ENCODE measurements at places on chromosomes 3 and 15.
A peak's percentile ranks its signal among the peaks of the same experiment; 100 is the strongest.

GRCh38 chr3:72133329-72134011 lies 348.5 kb upstream of the PROK2 start:
- peaks cover 4% of the 10 kb centered on the region for H3K4me1 ChIP-seq
- no peaks in the 10 kb centered on the region for H3K36me3 ChIP-seq
- no peak overlapping the region for H3K27ac ChIP-seq
- no peaks in the 10 kb centered on the region for H3K27me3 ChIP-seq
- DNase-seq = no peak
- no peak overlapping the region for H3K4me3 ChIP-seq

- H3K36me3 ChIP-seq = no peaks in the 10 kb centered on the region
Observed at GRCh38 chr3:139455206-139455605, 21.1 kb downstream of the RBP2 start.

DNA sequence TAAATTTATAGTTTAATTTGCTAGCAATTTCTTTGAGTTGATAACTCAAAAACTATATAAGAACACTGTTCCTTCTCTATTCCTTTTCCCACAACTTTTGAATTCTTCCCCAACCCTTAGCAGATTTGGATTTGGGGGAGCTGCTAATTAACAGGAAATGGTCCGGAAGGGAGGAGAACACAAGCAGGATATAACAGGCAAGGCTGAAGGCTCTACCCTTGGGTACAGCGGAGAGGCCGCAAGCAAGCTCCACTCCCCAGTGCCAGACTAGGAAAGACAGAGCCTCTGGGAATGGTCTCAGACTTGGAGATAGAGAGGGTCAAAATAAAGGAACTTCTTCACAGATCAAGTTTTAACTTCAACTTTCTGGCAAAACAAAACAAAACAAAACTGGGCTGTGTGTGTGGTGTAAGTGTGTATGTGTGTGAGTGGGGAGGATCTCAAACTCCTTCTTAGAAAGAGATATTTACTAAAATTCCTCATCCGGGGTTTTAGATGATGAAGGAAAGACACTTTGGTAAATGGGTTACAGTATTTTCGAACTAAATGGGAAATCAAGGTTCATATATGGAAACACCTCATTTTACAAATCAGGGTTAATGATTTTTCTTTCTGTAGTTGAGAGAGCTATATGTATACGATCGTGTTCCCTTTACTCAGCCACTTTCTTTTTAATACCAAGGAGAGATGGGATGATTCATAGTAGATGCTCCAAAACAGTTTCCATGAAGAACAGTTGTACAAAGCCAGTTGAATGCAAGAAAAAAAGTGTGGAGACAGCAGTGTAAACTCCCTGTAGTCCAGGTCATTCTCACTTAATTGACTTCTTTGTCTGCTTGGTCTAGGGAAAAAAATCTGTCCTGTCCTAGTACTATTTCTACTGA lies 161.1 kb downstream of the TP63 start:
- H3K4me3 ChIP-seq = no peak overlapping the region

- DNase-seq = no peak
- peaks cover 47% of the 10 kb centered on the region for H3K4me1 ChIP-seq
Observed at GRCh38 chr3:129594409-129594808, 12.1 kb downstream of the PLXND1 start.

DNA sequence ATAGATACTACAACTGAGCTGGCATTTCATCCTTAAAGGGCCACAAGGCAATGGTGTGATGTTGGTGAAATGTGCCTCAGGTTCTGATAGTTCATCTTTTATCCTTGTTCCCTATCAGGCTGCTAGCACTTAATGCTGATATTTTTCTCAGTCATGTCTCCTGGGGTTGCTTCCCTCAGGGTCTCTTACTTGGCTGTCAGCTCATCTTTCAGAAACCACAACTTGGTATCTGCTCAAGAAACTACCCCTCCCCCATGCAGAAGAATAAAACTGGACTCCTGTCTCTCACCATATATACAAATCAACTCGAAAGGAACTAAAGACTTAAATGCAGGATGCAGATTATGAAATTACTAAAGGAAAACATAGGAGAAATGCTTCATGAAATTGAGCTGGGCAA lies 308.1 kb downstream of the CHST2 start:
- no peak overlapping the region for H3K27ac ChIP-seq
- no peaks in the 10 kb centered on the region for H3K36me3 ChIP-seq
- no peaks in the 10 kb centered on the region for H3K4me1 ChIP-seq
- no peak overlapping the region for H3K4me3 ChIP-seq
- DNase-seq = no peak
- H3K27me3 ChIP-seq = no peaks in the 10 kb centered on the region

- H3K36me3 ChIP-seq = peaks cover 19% of the 10 kb centered on the region
- no peak overlapping the region for H3K4me3 ChIP-seq
- H3K4me1 ChIP-seq = no peaks in the 10 kb centered on the region
Observed at GRCh38 chr3:69020424-69020823, 6.9 kb upstream of the EOGT start.

GRCh38 chr3:12384451-12385233 lies 95.8 kb downstream of the PPARG start:
- no peaks in the 10 kb centered on the region for H3K36me3 ChIP-seq
- no peak overlapping the region for H3K27ac ChIP-seq
- H3K27me3 ChIP-seq = no peaks in the 10 kb centered on the region
- DNase-seq = no peak
- no peaks in the 10 kb centered on the region for H3K4me1 ChIP-seq
- H3K4me3 ChIP-seq = no peak overlapping the region

DNA sequence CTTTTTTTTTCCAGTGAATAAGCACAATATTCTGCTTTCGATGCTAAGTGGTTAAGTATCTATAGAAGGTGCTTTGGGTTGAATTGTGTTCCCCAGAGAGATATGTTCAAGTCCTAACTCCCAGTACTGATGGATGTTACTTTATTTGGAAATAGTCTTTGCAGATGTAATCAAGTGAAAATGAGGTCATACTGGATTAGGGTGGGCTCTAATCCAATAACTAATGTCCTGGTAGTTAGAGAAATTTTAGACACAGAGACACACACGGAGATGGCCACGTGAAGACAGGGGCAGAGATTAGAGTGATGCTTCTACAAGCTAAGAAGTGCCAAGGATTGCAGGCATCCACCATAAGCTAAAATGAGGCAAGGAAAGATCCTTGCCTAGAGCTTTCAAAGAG lies 662.3 kb downstream of the NAALADL2 start:
- H3K36me3 ChIP-seq = no peaks in the 10 kb centered on the region
- no peak for DNase-seq
- H3K4me1 ChIP-seq = no peaks in the 10 kb centered on the region
- H3K4me3 ChIP-seq = no peak overlapping the region

- no peaks in the 10 kb centered on the region for H3K27me3 ChIP-seq
Observed at GRCh38 chr15:50315814-50316630, 39.0 kb downstream of the GABPB1 start.

DNA sequence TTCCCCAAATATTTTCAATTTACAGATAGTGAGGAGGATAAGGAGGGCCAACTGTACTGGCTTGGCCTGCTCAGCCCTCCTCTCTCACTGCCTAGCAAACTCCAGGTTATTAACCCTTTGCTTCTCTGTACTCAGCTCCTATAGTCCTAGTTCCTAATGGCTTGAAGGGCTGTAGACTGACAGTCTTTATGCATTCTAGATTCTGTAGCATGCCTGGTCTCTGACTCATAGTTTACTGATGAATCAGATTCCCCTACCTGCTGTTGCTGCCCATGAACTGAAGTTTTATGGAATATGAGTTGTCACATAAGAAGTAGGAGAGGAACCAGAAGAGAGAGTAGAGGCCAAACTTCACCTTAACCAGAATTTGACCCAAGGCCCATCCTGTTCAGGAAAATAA lies 27.1 kb upstream of the MAP3K13 start:
- H3K27me3 ChIP-seq = no peaks in the 10 kb centered on the region
- DNase-seq = no peak
- no peaks in the 10 kb centered on the region for H3K4me1 ChIP-seq
- H3K4me3 ChIP-seq = no peak overlapping the region
- no peaks in the 10 kb centered on the region for H3K36me3 ChIP-seq
- no peak overlapping the region for H3K27ac ChIP-seq

DNA sequence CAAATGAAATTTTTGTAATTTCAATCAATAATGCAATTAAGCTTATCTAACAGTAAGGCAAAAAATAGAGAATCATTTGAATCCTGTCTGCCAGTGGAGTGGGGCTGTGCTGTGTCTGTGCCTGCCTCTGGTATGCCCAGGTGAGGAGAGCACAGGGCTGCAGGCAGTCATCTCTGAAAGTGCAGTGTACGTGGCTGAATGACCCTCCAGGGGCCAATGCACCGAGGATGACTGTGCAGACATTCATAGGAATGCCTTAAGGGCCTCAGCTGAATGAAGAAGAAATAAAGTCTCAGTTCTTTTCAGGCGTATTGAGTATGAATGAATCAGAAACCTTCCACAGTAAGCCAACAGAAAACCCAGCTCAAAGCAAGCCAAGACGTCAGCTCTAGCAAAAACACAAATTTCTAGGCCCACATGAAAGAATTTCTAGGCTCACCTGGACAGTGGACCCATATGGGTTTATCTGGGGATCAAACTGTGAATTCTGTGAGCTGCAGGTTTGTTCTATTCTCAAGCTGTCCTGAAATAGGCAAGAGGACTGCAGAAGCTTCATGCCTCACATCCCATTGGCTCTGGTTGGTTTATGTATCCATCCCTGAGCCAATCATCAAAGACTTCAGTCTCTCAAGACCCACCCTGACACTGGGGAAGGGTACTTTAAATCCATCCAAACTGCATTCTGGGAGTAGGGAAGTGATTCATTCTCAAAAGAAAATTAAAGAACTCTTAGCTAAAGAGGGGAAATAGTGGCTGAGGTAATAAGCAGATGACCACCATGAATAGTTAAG lies 123.4 kb downstream of the SSR3 start:
- H3K36me3 ChIP-seq = no peaks in the 10 kb centered on the region
- no peak overlapping the region for H3K27ac ChIP-seq
- H3K4me3 ChIP-seq = no peak overlapping the region

GRCh38 chr3:128548426-128549282 lies 55.7 kb upstream of the GATA2 start:
- peaks cover 12% of the 10 kb centered on the region for H3K27me3 ChIP-seq
- H3K36me3 ChIP-seq = no peaks in the 10 kb centered on the region
- H3K27ac ChIP-seq = no peak overlapping the region
- DNase-seq = no peak
- H3K4me3 ChIP-seq = no peak overlapping the region

GRCh38 chr15:23039917-23040281 lies 530 bp upstream of the TUBGCP5 start:
- H3K36me3 ChIP-seq = peaks cover 7% of the 10 kb centered on the region
- peaks cover 18% of the 10 kb centered on the region for H3K4me1 ChIP-seq
- no peak overlapping the region for H3K27ac ChIP-seq
- no peaks in the 10 kb centered on the region for H3K27me3 ChIP-seq
- H3K4me3 ChIP-seq = peak overlapping the region; percentile 79
